ENCODE measurements at places on chromosomes 12 and 14.

GRCh38 chr14:103521951-103522563 is 573 bp downstream of the CKB start:
- peak; percentile 85 for DNase-seq

- no peak for DNase-seq
Measured at GRCh38 chr12:64678248-64678647, 68.0 kb downstream of the RASSF3 start.

DNA sequence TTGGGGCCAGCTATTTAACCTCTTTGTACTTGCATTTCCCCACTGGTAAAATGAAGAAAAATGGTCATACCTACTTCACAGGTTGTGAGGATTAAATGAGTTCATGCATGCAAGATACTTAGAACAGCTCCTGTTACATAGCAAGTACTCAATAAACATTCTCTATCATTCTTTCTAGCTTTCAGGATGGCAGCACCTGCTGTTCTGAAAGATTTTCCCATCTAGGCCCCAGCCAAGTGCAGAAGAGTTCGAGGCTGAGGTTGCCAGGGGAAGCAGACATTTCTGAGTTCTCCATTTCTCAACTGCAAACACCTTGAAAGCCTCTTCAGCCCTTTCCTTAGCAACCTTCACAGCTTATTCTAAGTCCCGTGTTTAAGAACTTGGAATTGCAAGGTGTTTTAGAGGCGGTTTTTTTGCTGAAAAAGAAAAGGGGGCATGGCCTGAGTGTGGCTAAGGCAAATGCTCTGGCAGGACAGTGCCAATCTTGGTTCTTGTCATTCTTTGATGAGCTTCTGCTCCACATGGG is 73.0 kb upstream of the PRMT8 start:
- no peak for DNase-seq

- no peak for DNase-seq
Measured at GRCh38 chr12:108257610-108258106, 81.5 kb downstream of the CMKLR1 start.

DNA sequence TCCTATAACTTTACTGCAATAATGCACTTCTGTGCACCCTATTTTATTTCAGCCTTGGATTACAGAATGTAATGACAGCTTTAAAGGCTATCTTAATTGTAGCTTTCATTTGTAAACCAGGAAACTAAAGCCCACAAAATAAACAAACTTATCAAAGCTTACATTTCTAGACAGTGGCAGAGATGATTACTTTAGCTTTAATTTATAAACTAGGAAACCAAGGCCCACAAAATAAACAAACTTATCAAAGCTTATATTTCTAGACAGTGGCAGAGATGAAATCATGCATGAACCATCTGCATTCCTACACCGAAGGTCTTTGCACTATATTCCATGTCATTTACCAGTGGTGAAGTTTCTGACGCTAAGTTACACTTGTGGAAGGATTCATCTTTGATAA is 74.4 kb downstream of the PRKD1 start:
- DNase-seq, result no peak

GRCh38 chr12:45730348-45731189 is 1.1 kb downstream of the ARID2 start:
- DNase-seq, result peak; percentile 80

GRCh38 chr14:96826818-96827217 is 29.6 kb downstream of the VRK1 start:
- DNase-seq, result no peak

DNA sequence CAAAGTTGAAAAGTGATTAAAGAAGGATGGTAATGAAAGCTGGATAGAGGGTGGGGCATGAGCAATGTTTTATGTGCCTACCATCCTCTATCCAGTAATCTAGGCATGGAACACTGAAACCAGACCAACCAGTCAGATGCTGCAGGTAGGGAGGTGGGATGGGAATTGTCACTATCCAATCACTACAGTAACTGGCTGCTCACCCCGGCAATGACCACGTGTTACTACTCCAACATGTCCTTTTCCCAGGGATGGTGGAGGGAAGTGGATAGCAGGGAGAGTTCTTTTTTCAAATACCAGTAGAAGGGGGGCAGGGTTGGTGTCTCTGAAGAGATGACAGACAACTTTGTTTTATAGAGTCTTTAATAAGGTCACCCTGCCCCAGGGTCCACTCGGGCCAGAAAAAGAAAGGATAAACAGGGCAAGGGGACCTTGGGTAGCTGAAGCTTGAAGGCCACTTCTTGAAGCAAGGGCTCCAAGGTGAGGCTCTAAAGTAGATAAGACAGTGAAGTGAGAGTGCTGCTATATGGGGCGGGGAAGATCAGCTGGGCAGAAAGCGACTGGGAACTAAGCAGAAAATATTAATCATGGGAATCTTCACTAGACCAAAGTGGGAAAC is 14.7 kb upstream of the CDH24 start:
- no peak for DNase-seq

DNA sequence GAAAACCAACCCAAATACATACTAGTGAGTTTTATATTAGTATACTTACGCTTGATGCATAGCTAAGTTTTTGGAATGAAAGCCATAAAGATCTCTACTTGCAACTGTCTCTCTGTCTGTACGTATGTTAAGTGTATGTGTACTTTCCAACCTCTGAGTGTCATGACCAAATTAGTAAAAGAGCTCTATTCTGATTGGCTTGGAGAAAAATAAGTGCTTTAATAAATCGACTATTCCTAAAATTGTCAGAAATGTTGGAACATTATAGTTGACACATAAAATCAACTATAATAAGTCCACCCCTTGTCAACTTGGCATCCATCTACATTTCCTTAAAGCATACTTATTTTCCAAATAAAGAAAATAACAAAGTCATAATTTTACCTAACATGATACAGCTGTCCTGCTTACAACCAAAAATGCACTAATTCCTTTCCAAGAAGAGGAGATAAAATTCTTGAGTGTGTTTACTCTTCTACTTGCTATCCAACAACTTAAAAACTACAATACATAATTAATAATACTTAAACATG is 507.4 kb upstream of the ATP2B1 start:
- no peak for DNase-seq

DNA sequence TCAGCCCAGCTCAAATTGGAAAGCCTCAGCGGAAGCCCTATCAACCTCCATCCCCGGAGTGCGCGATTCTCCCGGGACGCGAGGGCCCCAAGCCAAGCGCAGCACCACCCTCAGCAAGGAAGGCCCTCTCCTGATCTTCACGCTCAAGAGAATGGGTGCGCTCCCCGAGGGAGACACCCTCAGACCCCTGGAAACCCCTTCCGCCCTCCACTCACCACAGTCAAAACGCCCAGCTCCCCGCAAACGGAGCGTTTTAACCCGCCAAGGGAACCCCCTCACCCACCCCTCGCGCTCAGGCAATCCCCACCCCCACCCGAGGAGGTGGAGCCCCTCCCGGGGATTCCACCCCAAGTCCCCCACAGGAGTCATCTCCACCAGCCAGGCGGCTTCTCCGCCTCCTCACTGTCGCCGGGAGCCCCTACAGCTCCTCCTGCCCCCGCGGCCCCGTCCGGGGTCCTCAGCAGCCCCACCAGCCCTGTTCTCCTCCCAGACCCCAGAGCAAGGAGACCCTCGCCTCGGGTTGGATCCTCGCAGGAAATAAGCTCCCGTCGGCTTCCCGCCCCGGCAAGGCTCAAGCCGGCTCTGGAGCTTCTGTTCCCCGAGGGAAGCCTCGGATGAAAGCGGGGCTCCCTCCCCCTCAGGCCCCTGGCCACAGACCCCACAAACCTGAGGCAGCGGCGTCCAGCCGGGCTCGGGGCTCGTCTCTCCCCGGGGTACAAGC is 507 bp downstream of the BAZ2A start:
- DNase-seq, result no peak

- DNase-seq, result no peak
Measured at GRCh38 chr12:40734276-40734675, 42.0 kb downstream of the CNTN1 start.

- DNase-seq, result peak; percentile 77
Measured at GRCh38 chr12:20368651-20369304, 441 bp downstream of the PDE3A start.

- no peak for DNase-seq
Measured at GRCh38 chr14:30935445-30935844, 61.1 kb downstream of the COCH start.

DNA sequence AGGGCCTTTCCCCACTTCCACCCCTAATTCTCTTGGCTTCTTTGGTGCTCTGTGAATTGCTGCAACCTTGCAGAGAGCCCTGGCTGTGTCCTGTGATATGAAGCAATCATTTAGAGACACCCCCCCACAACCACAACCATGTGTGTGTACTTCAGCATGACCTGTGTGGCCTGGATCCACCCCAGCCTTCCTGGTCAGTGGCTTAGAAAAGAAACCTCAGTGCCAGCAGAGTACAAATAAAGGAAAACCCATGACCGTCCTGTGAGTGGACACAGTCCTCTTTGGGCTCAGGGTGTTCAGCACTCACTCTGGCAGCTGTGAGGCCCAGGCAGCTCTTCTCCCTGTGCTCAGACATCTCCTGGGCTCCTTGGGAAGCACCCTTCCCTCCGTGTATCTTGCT is 206.6 kb upstream of the DIO3 start:
- peak; percentile 40 for DNase-seq

- DNase-seq, result no peak
Measured at GRCh38 chr14:91866511-91867295, 633 bp downstream of the TC2N start.

DNA sequence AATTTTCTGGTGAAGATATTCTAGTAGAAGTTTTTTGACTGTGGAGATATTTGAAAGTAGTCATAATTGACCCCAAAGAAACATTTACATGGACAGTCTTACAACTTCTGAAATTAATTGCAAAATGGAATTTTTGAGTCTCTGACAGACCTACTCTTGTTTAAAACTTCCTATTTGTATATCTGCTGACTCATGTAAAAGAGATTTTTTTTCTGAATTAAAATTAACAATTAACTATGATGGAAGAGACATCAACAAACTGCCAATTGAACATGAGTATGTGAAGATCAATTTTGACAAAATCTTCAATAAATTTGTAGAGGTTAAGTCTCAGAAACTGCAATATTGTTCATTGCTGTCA is 108.5 kb upstream of the MAX start:
- DNase-seq, result no peak

DNA sequence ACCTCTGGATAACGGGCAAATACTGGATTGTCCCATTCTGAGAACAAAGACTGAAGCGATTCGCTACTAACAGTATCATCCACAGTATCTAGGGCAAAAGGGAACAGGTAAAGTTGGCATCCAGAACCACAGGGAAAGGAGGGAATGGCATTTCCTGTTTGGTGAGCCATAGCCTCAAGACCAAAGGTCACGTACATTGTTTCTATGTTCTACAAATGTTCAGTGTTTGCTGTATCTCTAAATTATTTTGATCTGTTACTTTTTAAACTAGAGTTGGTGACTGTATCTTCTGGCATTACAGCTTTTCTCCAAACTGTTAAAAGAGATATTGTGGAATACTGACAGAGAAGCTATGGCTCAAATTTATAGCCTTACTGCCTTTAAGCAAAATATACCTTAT is 9.7 kb downstream of the MLH3 start:
- DNase-seq, result no peak

DNA sequence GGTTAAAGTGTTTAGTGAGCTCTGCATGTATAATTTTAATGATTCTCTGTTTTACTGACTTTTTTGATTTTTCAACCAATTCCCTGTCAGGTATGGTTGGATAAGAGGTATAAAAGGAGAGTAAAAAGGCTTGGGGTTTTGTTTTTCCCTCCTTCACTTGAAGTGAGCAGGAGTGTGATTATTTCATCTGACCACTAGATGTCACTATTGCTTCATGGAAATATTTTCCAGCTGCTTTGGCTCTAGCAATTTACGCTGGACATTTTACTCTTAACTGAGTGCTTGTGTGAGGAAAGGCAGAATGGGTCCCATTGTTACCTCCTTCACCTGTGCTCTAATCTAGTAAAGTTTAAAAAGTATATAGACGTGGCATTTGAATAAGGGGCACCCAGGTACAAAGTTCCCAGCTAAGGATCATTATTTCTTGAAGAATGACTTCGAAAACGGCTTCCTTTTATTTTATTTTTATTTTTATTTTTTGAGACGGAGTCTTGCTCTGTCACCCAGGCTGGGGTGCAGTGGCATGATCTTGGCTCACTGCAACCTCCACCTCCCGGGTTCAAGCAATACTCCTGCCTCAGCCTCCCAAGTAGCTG is 66.5 kb downstream of the TBC1D30 start:
- no peak for DNase-seq

GRCh38 chr14:104604458-104605449 is at the start of gene TMEM179:
TMEM179 (minus strand) TSS chr14:104604772; CDS start chr14:104604741, 31 bp downstream.
- DNase-seq, result no peak

GRCh38 chr12:109760031-109760929 is 46.7 kb downstream of the FAM222A start:
- DNase-seq, result peak; percentile 66

- DNase-seq, result peak; percentile 82
Measured at GRCh38 chr12:57152639-57153038, 5.2 kb upstream of the LRP1-AS start.

DNA sequence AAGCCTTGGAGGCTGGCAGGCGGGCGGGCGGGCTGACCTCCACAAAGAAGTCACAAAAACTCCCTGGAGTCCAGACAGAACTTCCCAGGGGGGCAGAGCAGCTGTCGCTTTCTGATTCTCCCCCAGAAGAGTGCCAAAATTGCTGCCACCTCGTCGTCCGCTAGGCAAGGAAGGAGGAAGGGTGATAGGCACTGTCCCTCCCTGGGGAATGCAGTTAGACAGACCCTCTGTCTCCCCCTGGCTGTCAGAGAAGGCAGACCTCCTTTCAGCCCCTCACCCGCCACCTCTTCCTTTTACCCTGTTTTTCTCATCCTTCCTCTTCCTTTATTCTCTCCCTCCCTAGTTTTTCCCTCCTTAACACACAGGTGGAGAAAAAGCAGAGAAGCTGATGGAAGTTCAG is 18.7 kb downstream of the GRIN2B start:
- DNase-seq, result no peak

DNA sequence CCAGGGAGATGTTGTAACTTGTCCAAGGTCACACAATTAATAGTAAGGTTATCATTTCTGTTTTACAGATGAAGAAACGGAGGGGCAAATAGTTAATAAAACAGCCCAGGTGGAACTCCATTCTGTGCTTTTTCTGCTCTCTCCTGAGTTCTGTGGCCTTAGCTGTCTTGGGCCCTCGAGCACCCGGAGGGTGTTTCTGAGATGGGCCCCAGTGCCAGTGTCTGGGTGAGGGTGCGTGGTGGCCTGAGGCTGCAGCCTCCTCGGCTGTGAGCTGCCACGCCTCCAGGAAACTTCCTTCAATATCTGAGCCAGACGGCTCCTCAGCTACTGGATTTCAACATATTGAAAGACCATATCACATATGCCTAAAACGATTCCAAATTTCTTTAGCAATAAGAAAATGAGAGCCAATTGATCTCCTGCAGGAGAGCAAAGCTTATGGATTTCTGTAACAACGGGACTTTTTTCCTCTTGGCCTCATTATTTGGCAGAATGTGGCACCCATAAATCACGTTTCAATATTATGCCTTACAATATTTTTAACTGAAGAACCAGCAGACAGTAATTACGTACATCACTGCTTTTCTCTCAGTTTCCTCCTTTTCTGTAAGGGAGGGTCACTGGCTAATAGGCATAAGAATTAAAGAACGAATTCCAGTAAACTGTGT is 74.8 kb upstream of the DICER1 start:
- DNase-seq, result no peak

Data from aorta (tissue), 5 donors.